ENCODE measurements at places on chromosomes 13 and 19. TPM values are rescaled to one million over a fixed set of nuclear protein-coding genes. Genes with fewer than 3 reads are reported as not detected.
A peak's percentile ranks its signal among the peaks of the same experiment; 100 is the strongest.

ZNF471 gene
- total RNA-seq: 2.3 TPM

CGB5 gene
- not detected for total RNA-seq

DNA sequence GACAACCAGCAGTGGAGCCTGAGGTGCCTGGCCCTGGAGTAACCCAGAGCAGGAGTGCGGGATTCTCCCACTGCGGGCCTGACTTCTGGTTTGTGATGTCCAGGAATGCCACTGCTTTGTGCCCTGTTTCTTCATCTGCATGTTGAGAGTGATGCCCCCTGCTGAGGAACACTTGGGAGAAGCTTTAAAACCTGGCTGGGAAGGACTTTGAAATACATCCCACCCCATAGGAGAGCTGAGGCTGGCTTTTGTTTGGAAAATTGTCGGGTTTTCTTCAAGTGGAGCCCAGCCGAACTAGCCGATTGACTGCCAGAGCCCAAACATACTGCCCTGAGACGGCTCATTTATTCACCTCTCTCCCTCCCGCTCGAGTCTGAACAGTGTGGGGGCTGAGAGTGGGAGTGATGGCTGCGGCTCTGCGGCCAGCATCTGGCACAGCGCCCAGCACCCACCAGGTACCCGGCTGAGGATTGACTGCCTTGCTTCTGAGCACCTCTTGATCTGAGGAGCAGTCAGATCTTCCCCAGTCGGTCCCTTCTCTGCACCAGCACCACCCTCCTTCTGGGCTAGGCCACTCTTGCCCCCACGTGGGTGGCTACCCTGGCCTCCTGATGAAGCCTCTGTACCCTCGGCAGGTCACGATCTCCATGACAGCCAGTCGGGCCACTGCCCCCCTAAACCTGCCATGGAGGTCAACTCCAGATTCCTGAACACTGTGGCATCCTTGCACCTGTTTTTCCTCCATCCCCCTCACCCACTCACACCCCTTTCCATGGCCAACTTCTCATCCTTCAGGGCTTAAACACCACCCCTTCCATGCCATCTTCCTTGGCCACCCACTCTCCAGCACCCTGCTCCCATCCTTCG, 148.9 kb downstream of the SIPA1L3 start:
- no peak overlapping the region for H3K27ac ChIP-seq
- no peaks in the 10 kb centered on the region for H3K27me3 ChIP-seq
- no peaks in the 10 kb centered on the region for H3K4me1 ChIP-seq
- no peak overlapping the region for H3K4me3 ChIP-seq

- no peaks in the 10 kb centered on the region for H3K4me1 ChIP-seq
- no peak overlapping the region for H3K4me3 ChIP-seq
- no peaks in the 10 kb centered on the region for H3K36me3 ChIP-seq
- DNase-seq: no peak
- H3K27me3 ChIP-seq: no peaks in the 10 kb centered on the region
Measured at GRCh38 chr13:73757481-73758233, 376.5 kb downstream of the KLF12 start.

DNA sequence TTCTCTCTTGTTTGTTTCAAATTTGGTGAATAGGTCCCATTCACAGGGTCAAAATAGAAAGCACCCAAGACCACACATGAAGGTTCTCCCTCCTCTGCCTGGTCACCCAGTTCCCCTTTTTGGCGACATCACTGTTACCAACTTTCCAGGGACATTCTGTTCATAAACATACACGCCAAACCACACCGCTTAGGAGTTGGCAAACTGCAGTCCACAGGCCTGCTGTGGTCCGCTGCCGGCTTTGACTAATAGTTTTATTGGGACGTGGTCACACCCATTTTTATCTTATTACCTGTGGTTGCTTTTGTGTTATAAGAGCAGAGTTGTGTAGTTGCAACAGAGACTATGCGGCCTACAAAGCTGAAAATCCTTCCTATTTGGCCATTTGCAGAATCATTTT, 24.2 kb downstream of the UHRF1 start:
- H3K4me3 ChIP-seq: no peak overlapping the region
- H3K36me3 ChIP-seq: no peaks in the 10 kb centered on the region
- DNase-seq: no peak
- no peaks in the 10 kb centered on the region for H3K4me1 ChIP-seq
- no peak overlapping the region for H3K27ac ChIP-seq

- H3K27me3 ChIP-seq: no peaks in the 10 kb centered on the region
- H3K36me3 ChIP-seq: no peaks in the 10 kb centered on the region
- no peak overlapping the region for H3K27ac ChIP-seq
- no peaks in the 10 kb centered on the region for H3K4me1 ChIP-seq
- no peak for DNase-seq
Measured at GRCh38 chr13:42078128-42078808, 29.8 kb downstream of the DGKH start.

DNA sequence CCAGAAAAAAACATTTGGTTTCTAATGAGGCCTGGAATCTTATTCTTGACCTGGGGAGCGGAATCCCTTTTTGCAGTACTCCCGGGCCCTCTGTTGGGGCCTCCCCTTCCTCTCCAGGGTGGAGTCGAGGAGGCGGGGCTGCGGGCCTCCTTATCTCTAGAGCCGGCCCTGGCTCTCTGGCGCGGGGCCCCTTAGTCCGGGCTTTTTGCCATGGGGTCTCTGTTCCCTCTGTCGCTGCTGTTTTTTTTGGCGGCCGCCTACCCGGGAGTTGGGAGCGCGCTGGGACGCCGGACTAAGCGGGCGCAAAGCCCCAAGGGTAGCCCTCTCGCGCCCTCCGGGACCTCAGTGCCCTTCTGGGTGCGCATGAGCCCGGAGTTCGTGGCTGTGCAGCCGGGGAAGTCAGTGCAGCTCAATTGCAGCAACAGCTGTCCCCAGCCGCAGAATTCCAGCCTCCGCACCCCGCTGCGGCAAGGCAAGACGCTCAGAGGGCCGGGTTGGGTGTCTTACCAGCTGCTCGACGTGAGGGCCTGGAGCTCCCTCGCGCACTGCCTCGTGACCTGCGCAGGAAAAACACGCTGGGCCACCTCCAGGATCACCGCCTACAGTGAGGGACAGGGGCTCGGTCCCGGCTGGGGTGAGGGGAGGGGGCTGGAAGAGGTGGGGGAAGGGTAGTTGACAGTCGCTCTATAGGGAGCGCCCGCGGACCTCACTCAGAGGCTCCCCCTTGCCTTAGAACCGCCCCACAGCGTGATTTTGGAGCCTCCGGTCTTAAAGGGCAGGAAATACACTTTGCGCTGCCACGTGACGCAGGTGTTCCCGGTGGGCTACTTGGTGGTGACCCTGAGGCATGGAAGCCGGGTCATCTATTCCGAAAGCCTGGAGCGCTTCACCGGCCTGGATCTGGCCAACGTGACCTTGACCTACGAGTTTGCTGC, at the start of gene ICAM4:
Gene ICAM4, plus strand, starts transcription at position 153 of the 935 bp plus-strand sequence. Its CDS starts 58 bp downstream, at position 211.
- no peaks in the 10 kb centered on the region for H3K4me1 ChIP-seq
- DNase-seq: no peak
- H3K27ac ChIP-seq: peak within 1 kb of the TSS; percentile 17
- H3K27me3 ChIP-seq: peaks cover 19% of the 10 kb centered on the region
- peaks cover 16% of the 10 kb centered on the region for H3K36me3 ChIP-seq

- H3K27ac ChIP-seq: no peak overlapping the region
- no peak overlapping the region for H3K4me3 ChIP-seq
- no peaks in the 10 kb centered on the region for H3K27me3 ChIP-seq
- H3K4me1 ChIP-seq: no peaks in the 10 kb centered on the region
Measured at GRCh38 chr13:44768775-44769581, 192.8 kb upstream of the TSC22D1 start.

- H3K4me1 ChIP-seq: no peaks in the 10 kb centered on the region
- no peaks in the 10 kb centered on the region for H3K36me3 ChIP-seq
- H3K27me3 ChIP-seq: no peaks in the 10 kb centered on the region
- no peak overlapping the region for H3K4me3 ChIP-seq
- DNase-seq: no peak
Measured at GRCh38 chr19:34588249-34588648, 88.7 kb downstream of the SCGB2B2 start.

GRCh38 chr19:19482809-19483596, 32.3 kb downstream of the TSSK6 start:
- H3K4me3 ChIP-seq: no peak overlapping the region
- H3K27ac ChIP-seq: no peak overlapping the region
- no peaks in the 10 kb centered on the region for H3K36me3 ChIP-seq
- H3K4me1 ChIP-seq: no peaks in the 10 kb centered on the region
- DNase-seq: no peak

All from right atrium auricular region (tissue), 2 donors.